AG10803 (cell line): ENCODE measurements at places on chromosomes 12 and 14.
A peak's percentile ranks its signal among the peaks of the same experiment; 100 is the strongest.

DNA sequence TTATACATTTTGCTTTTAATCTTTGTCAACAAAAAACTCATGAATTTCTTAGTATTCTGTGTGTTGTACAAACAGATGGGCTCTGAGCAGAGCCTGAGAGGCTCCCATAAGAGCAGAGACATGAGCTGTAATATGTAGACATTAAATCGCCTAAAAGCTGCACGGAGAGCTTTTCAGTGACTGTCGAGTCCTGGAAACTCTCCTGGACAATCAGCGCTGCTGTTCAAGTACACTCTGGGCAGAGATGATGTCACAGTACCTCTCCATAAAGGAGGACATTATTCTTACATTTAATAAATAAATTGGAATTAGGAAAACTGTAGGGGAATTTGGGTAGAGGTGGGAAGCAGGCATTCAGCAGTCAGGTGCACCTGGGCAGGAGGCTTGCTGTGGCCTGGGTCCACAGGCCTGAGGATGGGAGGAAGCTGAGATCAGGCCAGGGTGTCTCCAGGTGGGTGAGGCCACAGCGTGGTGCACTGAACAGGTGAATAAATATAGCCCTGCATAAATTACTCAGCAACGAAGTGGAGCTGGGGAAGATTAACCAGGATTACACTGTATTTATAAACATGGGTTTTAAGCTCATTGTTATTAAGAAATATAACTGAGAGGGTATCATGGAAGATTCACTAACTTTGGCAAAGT lies 13.3 kb upstream of the TCL1A start:
- no peak for DNase-seq

- DNase-seq: no peak
These were observed 3.8 kb upstream of the TRHDE start for GRCh38 chr12:72268386-72268785.

DNA sequence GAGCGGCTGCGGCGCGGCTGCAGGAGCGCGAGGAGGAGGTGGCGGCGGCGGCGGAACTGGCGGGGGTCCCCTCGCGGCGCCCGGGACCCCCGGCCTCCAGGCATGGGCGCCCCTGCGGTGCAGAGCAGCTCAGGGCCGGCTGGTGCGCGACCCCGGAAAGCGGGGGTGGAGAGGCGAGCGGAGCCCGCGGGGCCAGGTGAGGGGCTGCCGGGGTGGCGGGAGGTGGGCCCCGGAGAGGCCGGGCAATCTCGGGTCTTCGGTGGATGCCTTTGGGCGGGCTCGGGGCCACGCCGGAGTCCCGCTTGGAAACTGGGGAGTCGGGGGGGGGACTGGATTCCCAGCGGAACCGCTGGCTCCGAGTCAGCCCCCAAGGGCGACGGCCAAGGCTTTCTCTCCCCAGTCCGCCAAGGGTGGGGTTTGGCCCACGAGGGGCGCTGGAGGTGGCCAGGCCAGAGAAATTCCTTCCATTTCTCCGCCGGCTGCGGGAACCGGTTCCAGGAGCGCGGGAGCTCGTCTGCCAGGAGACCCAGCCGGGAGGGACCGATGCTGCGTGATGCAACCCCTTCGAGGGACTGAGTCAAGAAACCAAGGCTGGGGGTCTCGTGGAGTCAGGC lies 13.9 kb upstream of the NR4A1 start:
- DNase-seq: peak; percentile 67

GRCh38 chr12:52945389-52946232 lies 3.3 kb upstream of the KRT18 start:
- DNase-seq: peak; percentile 59

- DNase-seq: no peak
These were observed 63.2 kb downstream of the SCARB1 start for GRCh38 chr12:124800506-124800905.

DNA sequence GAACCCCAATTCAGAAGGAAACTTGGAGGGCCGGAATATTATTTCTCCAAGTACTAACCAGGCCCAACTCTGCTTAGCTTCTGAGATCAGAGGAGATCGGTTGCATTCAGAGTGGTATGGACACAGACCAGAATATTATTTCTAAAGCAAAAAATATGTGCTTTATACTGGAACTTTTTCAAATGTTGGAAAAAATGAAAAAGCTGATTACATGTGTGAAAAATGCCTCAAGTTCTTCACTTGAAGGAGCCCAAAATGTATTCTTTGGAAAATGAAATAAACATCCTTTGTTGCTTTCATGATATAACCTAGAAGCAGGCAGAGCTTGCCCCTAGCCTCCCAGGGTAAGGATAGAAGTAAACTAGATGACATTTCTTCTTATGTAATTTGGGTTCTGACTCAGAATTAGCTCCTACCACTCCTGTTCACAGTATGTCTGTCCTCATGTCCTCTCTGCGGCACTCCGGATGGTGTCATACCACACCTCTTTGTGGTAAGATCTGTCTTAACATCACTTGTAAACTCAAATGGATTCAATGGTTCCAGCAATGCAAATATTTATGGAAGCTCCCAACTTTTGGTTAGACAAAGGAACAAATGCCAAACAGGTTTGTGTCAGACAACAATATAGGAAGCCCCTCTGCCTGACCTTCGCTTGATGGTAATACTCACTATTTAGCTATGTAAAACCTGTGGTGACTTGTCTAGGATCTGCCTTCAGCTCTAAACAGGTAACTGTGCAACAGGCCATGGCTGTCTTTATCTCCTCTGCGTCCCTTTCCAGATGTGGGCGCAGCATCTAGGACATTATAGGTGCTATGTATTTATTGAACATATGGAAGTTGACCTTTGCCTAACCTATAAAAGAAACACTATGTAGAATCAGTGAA lies 178.5 kb downstream of the SSPN start:
- peak; percentile 6 for DNase-seq

GRCh38 chr12:116765271-116765670 lies 27.2 kb downstream of the RNFT2 start:
- no peak for DNase-seq

DNA sequence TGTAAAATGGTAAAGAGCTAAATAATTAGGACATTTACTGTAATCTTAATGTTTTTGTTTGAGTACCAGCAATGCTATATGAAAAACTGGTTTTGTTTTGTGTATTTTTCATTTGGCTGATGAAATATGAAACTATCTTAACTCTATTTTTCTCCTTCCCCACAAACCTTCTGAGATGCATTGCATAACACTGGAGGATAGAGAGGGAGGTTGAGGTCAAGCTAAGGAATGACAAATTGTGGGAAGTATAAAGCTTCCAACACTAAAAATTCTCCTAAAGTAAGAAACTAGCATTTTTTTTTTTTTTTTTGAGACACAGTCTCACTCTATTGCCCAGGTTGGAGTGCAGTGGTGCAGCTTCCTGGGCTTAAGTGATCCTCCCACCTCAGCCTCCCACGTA lies 31.5 kb upstream of the SRP54 start:
- DNase-seq: peak; percentile 76

DNA sequence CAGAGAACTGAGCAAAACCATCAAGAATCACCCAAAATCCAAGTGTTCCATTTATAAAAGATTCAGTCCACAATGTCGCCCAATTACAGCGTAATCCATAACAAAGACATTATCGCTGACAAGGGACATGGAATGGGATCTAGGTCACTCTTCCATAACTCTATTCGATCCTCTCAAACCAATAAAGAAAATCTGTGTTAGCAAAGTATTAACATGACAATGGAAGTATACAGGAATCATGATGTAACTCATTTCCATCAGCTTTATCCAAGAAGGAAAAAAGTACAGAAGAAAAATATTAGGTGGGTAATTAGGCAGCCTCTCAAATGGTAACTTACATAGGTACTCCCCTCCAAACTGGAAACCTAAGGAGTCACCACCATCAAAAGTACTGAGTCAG lies 4.9 kb downstream of the ZFYVE1 start:
- DNase-seq: no peak

DNA sequence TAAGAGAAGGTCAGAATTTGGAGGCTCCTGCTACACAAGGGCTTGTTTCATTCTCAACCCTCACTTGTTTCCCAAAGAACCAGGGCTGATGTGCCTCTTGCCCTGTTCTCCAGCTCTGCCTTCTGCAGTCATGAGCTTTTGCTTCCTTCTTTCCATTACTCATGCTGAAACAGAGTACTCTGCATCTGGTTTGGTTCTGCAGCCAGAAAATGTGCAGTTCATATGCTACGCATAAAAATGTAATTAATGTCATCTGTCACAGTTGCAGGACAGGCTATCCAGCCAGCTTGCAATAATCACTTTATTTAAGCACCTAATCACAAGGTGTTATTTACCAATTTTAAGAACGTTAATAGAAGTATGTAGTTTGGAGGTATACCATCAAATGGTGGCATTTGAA lies 150.2 kb downstream of the SRGAP1 start:
- DNase-seq: peak; percentile 78

- no peak for DNase-seq
These were observed 341.2 kb upstream of the DCN start for GRCh38 chr12:91523831-91524230.

- DNase-seq: peak; percentile 85
These were observed 19.6 kb downstream of the POMT2 start for GRCh38 chr14:77301103-77301502.

DNA sequence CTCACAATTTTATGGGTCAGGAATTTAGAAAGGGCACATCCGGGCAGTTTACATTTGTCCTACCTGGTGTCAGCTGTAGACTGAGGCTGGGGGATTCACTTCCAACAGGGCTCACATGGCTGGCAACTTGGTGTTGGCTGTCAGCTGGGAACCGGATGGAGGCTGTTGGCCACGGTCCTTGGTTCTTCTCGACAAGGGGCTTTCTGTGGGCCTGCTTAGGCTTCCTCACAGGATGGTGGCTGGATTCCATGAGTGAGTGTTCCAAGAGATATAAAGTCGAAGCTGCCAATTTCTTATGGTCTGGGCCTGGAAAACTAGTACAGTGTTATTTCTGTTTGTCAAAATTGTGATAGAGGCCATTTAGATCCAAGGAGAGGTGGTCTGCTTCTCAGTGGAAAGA lies 127.9 kb downstream of the PTCSC3 start:
- DNase-seq: no peak

GRCh38 chr14:75967866-75968265 lies 13.9 kb downstream of the TGFB3 start:
- no peak for DNase-seq

DNA sequence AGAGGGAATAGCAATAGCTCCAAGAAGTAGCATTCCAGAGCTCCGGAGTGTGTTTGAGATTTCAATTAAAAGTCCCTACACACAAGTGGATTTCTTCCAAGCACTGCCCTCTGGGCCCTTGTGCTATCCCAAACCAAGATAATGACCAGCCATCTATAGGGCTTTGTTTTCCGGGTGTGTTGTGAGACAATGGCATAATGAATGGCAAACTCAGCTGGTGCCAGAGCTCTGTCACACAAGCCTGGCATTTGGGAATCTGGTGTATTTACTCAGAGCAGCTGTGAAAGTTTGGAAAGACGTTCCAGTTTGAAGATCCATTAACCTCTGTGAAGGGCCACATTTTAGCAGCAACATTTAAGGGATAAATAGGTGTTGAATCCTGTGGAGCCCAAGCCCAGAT lies 61.2 kb upstream of the TMTC2 start:
- DNase-seq: no peak

DNA sequence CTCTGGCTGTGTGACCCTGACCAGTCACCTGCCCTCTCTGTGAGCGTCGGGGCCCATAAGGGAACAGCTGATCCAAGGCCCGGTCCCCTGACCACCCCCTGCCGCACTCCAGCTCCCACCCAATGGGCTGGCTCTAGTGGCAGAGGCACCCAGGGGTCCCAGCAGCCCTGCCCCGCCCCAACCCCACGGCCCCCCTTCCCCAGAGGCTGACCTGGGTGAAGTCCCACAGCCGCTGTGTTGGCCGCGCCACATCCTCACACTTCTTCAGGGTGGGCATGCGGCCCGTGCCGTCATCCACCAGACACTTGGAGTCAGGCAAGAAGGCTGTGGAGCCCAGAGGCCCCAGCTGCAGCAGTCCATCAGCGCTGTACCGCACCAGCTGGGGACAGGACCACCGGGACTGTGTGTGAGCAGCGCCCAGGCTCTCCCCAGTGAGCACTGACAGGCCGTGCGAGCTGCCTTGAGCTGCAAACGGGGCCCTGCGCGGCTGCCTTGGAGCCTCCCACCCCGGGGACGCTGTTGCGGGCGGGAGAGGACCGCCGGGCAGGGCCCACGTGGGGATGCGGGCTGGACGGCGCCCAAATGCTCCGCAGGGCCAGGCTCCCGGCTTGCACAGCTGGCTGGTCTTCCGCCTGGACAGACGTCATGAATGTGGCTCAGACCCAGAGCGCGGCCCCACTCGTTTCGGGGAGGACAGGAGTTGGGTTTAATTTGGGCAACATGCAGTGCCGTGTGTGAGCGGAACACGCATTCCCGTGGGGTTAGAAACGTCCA lies 53.5 kb downstream of the NOC4L start:
- DNase-seq: no peak

DNA sequence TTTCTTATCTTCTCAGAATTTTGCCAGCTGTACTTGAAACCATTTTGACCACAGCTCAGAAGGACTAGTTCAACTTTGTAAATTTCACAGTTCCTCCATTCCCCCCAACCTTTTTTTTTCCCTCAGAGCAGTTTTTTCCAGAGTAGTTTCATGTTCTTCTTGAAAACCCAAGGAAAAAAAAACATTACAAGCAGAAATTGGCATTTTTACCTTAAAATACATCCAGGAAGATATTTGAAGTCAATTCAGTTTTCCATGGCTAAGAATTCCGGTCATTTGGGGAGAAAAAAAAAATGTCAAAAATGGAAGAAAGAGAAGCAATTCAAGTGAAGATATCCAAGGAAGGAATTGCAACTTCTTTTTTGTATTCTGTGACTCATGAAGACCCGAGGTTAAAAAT lies 39.5 kb downstream of the SYNE2 start:
- DNase-seq: no peak

GRCh38 chr12:111780166-111780565 lies 13.4 kb downstream of the ALDH2 start:
- no peak for DNase-seq

DNA sequence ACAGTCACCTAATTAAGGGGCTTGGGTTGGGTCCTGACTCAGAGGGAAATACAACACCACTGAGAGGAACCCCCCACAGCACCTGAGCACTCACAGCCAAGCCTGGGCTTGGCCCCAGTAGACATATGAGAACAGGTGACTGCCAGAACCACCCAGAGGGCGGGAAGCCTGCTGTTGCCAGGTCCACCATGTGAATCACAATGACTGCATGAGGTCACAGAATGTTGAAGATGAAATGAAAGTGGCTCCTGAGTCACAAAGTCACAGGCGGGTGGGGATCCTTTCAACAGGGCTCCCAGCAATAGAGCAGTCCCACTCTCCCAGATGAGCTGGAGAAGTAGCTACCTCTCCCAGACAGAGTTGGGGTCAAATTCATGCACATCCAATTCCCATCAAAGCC lies at the start of gene LRRC74A:
TSS of gene LRRC74A (plus strand) at position 287 of the 400 bp plus-strand sequence. CDS start 290 bp downstream, outside the sequence.
- DNase-seq: no peak

DNA sequence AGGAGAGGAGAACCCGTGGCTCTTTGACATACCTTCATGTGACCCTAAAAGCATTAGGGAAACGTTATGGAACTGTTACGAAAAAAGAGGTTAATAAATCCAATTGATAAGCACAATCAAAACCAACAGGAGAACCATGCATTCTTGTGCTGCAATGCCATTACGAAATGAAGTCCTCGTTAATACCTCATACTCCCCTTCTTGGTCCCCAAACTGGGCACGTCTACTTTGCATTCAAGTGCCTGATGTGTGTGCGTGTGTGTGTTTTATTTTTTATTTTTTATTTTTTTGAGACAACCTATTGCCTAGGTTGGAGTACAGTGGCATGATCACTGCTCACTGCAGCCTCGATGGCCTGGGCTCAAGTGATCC lies 150.0 kb downstream of the ETV6 start:
- no peak for DNase-seq

GRCh38 chr12:54025499-54026405 lies 2.5 kb upstream of the HOXC6 start:
- DNase-seq: peak; percentile 56
